Activated CD4-positive, alpha-beta T cell treated with anti-CD3 and anti-CD28 coated beads for 48 hours (primary cell): ENCODE measurements at places on chromosomes 6 and 20.
A peak's percentile ranks its signal among the peaks of the same experiment; 100 is the strongest.

GRCh38 chr6:42841844-42842584 is 37.4 kb upstream of the RPL7L1 start:
- DNase-seq, result no peak

- no peak for DNase-seq
Measured at GRCh38 chr6:68874747-68875146, 239.7 kb downstream of the ADGRB3 start.

GRCh38 chr20:63863021-63863797 is 1.9 kb upstream of the TPD52L2 start:
- no peak for DNase-seq

DNA sequence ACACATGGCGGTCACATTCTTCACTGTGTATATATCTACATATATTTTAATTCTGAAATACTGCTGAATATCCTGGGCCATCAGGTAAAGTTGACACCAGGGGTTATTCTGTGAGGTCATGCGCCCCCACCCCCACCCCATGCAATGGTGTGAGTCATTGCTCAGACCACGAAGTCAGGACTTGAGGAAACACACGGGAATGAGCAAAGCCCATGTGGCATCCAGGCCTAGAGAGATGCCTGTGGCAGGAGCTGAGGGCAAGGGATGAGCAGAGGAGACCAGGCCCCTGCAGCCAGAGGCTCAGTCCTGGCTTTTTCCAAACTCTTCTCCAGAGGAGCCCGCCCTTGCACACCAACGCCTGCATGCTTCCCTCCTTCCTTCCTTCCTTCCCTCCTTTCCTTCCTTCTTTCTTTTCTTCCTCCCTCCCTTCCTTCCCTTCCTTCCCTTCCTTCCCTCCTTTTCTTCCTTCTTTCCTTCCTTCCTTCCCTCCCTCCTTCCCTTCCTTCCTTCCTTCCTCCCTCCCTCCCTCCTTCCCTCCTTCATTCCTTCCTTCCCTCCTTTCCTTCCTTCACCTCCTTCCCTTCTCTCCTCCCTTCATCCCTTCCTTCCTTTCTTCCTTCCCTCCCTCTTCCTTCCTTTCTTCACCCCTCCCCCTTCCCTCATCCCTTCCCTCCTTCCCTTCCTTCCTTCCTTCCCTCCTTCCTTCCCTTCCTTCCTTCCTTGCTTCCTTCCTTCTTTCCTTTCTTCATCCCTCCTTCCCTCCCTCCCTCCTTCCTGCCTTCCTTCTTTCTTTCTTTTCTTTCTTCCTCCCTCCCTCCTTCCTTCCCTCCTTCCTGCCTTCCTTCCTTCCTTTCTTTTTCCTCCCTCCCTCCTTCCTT is 72.0 kb upstream of the INSM1 start:
- DNase-seq, result no peak

DNA sequence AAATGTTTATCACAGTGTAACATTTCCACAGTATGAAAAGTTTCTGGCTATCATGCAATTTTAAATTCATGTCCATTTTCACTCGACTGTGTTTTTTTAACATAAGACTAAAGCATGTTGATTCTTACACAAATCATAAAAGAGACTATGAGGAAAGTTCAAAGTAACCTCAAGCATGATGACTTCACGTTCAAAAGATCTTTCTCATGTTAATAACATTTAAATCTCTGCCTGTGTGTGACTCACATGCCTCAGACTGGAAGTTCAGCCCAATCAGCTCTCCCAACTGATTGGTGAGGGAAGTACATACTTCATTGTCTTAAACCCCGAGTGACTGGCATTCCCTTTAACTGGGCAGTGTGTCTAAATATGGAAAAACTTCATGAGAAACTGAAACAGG is 37.4 kb downstream of the ATXN1 start:
- no peak for DNase-seq

- DNase-seq, result no peak
Measured at GRCh38 chr6:112284603-112285002, 30.2 kb upstream of the LAMA4 start.

DNA sequence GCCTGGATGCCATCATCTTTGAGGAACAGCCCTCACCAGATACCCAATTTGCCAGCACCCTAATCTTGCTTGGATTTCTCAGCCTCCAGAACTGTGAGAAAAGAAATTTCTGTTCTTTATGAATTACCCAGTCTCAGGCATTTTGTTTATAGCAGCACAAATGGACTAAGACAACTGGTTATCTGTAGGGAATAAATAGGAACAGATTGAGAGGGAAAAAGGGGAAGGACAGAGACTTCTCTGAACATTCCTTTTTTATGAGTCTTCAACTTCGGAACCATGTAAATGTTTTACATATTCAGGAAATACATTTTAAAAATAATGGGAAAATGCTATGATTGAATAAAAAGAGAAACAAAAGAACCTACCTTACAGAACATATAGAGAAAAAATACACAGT is 20.9 kb downstream of the KCTD20 start:
- DNase-seq, result no peak

- no peak for DNase-seq
Measured at GRCh38 chr6:22651731-22652130, 82.4 kb downstream of the HDGFL1 start.

GRCh38 chr6:53241938-53242337 is 93.3 kb upstream of the GCM1 start:
- DNase-seq, result no peak

GRCh38 chr6:37783856-37784584 is 35.5 kb upstream of the ZFAND3 start:
- DNase-seq, result peak; percentile 32

GRCh38 chr6:15331143-15331542 is 85.3 kb downstream of the JARID2 start:
- DNase-seq, result no peak
